ENCODE measurements at places on chromosomes 2 and 18.

DNA sequence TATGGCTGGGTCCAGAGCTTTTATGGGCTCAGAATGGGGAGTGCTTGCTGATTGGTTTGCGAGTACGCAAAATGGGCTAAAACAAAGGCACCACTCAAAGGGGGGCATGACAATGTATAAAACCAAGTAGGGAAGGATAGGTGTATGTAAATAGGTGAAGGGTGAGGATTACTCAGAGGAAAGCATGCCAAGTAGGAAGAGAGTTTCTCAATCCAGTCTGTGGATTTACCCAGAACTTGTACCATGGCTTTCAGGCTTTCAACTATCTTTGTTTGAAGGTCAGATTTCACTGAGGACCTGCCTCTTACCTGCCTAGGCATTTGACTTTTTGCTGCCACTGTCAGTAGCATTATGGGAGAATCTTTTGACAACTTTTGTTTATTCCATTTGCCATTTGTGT lies 92.3 kb downstream of the RAB3GAP1 start:
- DNase-seq: no peak

GRCh38 chr18:23861326-23861725 lies 153.2 kb upstream of the TTC39C start:
- DNase-seq: no peak

- DNase-seq: no peak
These were observed 447.9 kb downstream of the TDRD15 start for GRCh38 chr2:21571686-21572085.

- DNase-seq: no peak
These were observed 176.6 kb upstream of the CREB1 start for GRCh38 chr2:207352978-207353671.

- no peak for DNase-seq
These were observed 328.5 kb upstream of the FANCL start for GRCh38 chr2:58569475-58570185.

GRCh38 chr2:28656937-28657615 lies 94.6 kb upstream of the PPP1CB start:
- no peak for DNase-seq

DNA sequence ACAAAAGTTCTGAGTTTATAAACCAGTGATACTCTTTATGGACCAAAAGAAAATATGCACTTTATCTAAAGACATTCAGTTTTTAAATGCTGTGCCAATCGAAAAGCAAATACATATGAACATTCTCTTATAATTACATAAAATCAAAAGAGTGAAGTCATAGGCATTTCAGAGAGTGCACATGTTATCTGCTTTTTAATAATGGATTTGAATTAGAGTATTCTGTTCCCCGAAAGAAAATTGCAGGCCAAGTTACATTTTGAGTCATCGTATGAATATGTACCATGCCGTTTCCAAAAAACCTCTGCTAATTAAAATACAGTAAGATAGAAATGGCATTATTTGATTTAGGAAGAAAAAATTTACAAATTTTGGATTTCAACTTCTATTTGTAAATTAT lies 565.7 kb downstream of the ZEB2 start:
- DNase-seq: no peak

GRCh38 chr2:180359522-180360282 lies 352.6 kb upstream of the CWC22 start:
- DNase-seq: peak; percentile 27

DNA sequence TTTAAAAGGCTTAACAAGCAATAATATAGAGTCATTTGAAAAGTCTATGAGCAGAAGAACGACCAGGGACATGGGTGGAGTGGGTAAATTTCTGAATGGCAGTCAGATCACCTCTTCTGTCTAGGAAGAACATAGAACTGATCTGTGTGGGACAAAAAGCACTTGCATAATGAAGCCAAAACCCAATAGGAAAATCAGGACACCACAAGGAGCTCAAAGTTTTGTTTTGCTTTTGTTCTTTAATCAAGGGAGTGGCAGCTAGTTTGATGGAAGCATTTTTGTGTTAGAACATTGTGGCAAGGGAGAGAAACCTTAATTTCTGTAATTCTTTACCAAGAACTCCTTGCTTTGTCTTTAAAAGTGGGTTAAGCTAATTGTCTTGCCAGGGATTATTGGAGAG lies 240.2 kb upstream of the TANK start:
- DNase-seq: no peak

DNA sequence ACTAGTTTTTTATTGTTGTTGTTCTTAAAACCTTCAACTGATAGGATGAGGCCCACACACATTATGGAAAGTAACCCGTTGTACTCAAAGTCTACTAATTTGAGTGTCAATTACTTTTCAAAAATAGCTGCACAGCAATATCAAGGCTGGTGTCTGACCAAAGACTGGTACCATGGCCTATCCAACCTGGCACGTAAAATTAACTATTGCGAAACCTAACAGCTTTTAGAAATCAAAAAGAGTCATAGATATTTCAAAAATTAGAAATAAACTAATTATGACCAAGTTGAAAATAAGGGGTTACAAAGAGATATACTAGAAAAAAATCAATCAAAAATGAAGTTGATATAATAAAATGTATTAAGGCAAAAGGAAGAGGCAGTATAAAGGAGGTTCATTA lies 501.5 kb upstream of the SLC8A1 start:
- no peak for DNase-seq

- DNase-seq: no peak
These were observed 71.7 kb downstream of the HS1BP3 start for GRCh38 chr2:20578895-20579825.

GRCh38 chr2:147275943-147276342 lies 568.9 kb upstream of the ACVR2A start:
- DNase-seq: no peak

DNA sequence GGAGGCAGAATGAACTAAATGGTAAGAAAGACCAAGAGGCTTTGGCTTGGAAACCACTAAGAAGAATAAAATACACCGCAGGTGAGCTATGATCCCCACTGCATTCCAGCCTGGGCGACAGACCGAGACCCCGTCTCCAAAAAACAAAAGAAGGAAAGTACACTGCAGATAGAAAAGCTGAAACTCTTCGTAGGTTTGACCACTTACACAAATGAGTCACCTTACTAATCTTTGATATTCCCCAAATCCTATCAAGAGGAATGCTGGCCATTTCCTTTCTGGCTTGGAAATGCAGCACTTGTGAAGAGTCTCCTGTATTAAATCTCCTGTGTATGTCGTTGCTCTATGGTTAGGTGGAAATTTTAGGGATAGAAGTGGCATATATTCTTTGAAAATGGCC lies 108.8 kb downstream of the MTCL1 start:
- DNase-seq: no peak

GRCh38 chr2:144237830-144238627 lies 281.9 kb downstream of the ZEB2 start:
- DNase-seq: peak; percentile 84

DNA sequence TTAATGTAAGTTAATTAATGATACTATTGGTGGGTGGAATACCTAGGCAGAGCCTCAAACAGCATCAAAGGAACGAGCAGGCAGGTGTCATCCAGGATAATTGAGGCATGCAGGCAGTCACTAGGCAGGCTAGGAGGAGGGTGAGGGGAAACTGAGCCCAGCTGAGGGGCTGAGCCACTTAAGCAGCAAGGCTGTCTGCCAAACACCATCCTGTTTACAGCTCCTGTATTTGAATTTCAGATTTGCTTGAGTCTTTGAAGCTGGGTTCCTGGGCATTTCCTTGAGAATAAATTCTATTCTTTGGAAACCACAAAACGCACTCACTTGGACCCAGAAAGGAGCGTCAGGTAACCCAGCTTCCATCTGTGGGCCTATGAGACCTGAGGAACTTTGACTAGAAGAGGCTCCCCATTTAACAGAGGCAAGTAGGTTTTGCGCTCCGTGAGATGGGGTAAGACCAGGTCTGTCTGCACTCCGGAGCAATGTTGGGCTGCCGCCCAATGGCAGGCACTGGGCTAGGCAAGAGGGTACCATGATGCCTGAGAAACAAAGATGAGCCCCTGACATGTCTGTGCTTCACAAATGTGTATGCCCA lies 2.0 kb downstream of the EDAR start:
- DNase-seq: no peak

- DNase-seq: no peak
These were observed 16.9 kb downstream of the QPCT start for GRCh38 chr2:37361216-37361815.

DNA sequence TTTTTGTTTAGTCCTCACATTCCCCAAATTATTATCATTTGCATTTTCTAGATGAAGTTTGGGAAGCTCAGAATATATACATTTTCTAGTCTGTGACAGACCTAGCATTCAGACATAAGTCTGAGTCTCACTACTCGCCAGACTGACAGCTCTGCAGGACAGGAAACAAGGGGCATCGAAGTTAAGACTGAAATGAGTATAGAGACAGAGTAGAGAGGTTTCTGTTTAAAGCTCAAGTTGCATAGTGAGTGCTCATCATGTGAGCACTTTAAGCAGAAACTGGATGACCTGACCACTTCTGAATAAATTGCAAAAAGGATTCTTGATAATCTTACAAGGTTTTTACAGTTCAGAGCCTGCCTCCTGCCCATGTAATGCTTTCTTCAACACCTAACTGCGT lies 1.1 kb downstream of the HADHB start:
- DNase-seq: no peak

GRCh38 chr2:46394649-46395510 lies 84.5 kb upstream of the TMEM247 start:
- no peak for DNase-seq

- DNase-seq: no peak
These were observed 152.6 kb downstream of the ANKRD44 start for GRCh38 chr2:197157879-197158537.

- no peak for DNase-seq
These were observed 135.7 kb downstream of the MAIP1 start for GRCh38 chr2:200091126-200091525.

- DNase-seq: no peak
These were observed 33.3 kb upstream of the PAX3 start for GRCh38 chr2:222332116-222332515.

DNA sequence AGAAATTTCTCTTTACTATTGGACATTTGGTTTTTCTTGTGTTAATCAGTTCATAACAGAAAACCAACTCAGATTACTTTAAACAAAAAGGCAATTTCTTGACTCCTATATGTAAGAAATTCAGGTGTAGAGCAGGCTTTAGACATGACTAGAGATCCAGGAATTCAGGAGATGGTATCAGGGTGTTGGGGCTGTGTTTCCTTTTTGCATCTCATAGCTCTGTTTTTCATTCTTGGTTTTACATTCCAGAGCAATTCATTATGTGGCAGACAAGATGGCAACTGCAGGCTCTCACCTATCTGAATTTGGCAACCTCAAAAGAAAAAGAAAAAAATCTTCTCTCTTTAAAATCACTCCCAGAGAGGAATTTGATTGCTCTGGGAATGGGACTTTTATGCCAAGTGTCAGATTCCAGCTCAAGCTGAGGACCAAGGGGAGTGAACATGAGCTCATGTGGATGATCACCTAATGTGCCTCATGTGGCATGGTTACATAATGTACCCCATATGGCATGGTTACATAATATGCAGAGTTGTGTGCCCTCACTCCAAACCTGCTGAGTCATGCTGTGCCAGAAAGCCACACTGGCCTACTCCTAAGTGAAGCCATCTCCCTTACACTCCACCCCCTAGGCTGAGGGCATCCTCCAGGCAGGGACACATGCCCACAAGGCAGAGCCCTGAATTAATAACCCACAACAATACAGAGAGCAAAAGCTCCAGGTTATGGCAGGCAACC lies 282.7 kb downstream of the MBD2 start:
- no peak for DNase-seq

DNA sequence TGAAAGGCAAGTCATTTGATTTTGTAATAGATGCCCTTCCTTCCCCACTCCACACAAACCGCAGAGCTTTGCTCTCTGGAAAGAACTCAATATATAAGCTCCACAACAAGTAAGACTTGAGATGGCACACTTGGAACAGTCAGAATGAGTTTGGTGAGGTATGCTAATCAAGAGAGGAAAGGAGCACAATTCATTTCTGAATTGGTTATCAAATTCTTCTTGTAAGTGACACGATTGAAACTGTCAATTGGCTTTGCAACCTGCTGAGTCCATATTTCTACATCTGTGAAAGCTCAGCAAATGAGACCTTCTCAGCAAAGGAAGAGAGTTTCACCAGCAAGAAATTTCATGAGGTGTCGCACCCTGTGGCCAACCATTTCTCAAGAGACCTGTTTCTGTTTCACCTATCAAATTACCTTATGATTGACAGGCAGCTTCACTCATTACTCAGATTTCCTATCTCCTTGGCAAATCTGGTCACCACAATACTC lies 19.1 kb downstream of the CTLA4 start:
- no peak for DNase-seq

DNA sequence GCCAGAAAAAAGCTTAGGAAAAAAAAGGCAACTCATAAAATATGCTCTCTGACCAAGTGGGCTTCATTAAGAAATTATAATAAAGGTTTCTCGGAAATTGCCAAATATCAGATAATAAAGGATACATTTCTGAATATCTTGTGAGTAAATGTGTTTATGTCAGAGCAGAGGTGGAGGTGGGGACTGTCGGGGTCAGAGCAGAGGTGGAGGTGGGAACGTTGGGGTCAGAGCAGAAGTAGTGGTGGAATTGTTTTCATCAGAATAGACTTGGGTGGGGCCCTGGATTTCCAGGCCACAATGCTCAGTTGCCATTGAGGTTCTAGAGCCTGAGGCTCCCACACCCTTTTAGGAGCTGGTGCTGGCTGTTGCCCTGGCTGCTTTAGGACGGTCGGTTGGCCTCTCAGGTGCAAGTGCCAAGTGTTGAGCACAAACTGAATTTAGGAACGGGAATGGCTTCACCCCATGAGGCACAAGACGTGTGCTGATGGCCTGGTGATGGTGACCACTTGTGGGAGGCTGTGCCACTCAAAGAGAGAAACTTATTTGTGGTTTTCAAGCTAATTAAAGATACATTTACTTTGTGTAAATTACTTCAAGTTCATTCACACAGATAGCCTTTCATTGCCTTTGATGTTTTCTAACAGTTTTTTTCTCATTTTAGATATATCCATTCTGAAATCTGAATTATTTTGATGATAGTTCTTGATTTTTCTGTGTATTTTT lies 131.5 kb downstream of the ATP9B start:
- no peak for DNase-seq

- DNase-seq: no peak
These were observed 35.8 kb downstream of the SPOPL start for GRCh38 chr2:138537170-138537915.

GRCh38 chr2:66344087-66344663 lies 90.8 kb upstream of the MEIS1 start:
- DNase-seq: no peak

- no peak for DNase-seq
These were observed 177.2 kb downstream of the SETBP1 start for GRCh38 chr18:44857744-44858491.

DNA sequence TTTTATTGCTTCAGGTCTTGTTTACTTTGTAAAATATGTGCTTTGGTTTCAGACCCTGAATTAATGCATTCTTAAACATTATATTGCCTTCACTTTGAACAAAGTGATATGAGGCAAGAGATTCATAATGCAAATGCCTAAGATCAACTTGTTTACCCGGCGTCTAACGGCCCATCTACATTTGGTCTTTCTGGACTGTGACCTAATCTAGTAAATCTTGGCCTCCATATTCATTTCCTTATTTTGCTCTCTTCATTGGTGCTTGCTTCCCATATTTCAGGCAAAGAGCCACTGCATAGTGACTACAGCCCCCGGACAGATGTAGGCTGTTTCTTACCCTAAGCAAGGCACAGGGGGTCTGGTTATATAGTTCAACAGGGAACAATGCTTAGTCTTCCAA lies 53.0 kb upstream of the SLC39A10 start:
- DNase-seq: no peak

- no peak for DNase-seq
These were observed 255.7 kb downstream of the DSEL start for GRCh38 chr18:67260841-67261240.

- peak; percentile 33 for DNase-seq
These were observed 257.0 kb downstream of the MREG start for GRCh38 chr2:215756346-215756730.

GRCh38 chr2:54706622-54707021 lies 16.8 kb upstream of the EML6 start:
- no peak for DNase-seq
